ENCODE measurements at places on chromosomes 3 and 15.

- DNase-seq = no peak
Measured at GRCh38 chr15:63473999-63474809, 30.2 kb upstream of the USP3 start.

DNA sequence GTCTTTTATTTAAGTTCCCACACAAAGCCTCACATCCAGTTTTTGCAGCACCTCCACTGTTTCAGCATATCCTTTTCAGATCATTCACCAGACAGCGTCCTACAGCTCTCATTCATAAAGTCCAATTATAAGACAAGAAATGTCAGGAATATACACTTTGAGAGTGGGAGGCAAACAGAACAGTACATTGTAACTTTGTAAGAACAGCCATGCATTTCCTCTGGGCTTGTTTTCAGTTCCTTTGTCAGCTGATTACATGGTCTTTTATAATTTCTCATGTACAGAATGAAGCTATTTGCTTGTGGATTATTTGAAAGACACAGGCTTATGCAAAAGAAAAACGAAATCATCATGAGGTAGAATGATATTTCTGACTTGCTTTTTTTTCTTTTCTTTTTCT, 85.7 kb downstream of the SOX2 start:
- no peak for DNase-seq

DNA sequence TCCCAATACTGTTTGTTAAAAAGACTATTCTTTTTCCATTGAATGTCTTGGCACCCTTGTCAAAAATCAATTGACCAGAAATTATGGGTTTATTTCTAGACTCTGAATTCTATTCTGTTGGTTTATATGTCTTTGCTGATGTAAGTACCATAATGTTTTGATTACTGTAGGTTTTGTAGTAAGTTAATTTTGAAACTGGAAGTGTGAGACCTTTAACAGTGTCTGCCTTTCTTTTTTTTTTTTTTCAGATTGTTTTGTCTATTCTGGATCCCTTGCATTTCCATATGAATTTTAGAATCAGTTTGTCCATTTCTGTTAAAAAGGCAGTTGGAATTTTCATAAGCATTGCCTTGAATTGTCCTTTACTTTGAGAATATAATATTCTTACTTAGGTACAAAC, 13.6 kb downstream of the ATP2C1 start:
- no peak for DNase-seq

DNA sequence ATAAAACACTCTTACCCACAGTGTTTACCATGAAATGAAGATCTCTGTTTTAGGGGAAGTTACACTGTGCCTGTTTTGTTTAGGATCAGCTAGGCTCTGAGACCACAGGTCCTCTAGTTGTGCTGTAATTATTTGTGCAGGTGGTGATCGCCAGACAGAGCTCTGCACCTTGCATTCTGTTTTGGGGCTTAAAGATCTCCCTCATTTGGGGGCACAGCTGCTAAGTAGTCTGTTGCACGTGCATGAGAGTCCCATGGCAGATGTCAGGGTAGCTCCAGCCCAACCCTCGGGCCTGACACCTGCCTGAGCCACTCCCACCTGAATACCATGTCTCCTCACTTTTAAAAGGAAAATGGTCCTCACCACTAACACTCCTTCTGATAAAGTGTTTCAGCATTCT, 12.4 kb downstream of the C3orf20 start:
- no peak for DNase-seq

GRCh38 chr3:146072824-146073223, 88.2 kb downstream of the PLOD2 start:
- no peak for DNase-seq

GRCh38 chr3:99568663-99569335, 69.6 kb upstream of the COL8A1 start:
- no peak for DNase-seq

- DNase-seq = no peak
Measured at GRCh38 chr3:126082362-126083137, 1.4 kb downstream of the SLC41A3 start.

DNA sequence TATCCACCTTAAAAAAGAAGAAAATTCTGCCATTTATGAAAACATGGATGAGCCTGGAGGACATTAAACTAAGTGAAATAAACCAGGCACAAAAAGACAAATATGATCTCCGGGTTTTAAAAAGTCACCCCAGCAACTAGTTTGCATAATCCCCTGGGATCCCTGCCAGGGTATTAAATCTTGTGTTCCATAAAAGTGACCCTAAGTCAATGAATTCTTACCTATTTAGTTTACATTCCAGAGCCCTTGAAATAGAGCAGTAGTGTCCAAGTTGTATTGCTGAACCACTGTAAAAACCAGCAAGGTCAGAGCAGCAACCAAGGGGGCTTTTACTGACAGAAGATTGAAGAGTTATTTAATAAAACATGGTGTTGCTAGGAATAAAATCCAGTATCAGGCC, 716.8 kb upstream of the BCHE start:
- DNase-seq = no peak

DNA sequence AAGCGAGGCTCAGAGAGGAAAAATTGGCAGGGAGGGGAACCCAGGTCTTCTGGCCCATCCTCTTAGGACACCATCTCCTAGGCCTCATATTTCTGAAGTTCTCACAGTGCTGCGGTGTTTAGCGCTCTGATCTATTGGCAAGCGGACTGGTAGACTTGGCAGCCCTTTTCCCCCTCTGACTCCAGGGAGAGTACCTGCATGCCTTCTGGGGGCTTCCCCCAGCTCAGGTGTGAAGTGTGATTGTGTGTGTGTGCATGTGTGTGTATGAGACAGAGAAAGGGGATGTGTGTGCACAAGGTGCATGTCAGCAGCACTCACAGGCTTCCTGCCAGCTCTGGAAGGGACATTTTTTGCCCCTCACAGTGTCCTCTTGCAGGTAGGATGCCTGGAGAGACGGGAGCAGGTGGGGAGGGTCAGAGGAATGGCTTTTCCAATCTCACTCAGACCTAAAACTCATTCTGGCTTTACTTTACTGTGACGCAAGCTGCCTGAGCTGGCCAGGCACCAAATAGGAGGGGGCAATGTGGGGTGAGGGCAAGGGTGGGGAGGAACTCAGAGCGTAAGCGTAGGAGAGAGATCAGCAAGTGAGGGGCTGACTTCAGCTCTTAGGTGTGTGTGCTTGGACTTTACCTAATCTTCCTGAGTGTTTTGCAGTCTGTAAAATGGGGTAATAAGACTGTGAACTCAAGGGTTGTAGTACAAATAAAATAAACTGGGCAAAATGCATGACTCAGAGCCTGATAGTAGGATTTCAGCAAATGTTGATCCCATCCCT, 4.0 kb upstream of the IL17RE start:
- no peak for DNase-seq

GRCh38 chr3:152672320-152672649, 162.6 kb upstream of the P2RY1 start:
- no peak for DNase-seq

DNA sequence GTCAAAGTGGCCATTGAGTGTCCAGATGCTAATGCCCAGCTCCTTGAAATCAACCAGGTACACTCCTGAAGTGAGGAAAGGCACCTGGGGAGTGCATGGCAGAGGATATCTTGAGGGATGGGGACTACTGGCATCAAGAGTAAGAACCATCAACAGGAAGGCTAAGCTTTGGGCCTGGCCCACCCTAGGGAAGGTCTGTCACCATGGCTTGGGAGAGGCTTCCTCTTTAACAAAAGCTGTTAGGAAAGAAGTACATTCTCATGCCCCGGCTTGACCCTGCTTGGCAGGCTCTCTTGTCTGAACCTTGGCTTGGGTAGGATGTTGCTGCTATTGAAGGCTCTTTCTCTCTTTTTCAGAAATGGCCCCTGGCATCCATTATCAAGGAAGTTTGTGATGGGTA, 43.7 kb upstream of the TUBGCP5 start:
- DNase-seq = no peak

- no peak for DNase-seq
Measured at GRCh38 chr3:142027735-142028134, 121.6 kb downstream of the TFDP2 start.

- DNase-seq = no peak
Measured at GRCh38 chr15:61049934-61050333, 179.2 kb downstream of the RORA start.

DNA sequence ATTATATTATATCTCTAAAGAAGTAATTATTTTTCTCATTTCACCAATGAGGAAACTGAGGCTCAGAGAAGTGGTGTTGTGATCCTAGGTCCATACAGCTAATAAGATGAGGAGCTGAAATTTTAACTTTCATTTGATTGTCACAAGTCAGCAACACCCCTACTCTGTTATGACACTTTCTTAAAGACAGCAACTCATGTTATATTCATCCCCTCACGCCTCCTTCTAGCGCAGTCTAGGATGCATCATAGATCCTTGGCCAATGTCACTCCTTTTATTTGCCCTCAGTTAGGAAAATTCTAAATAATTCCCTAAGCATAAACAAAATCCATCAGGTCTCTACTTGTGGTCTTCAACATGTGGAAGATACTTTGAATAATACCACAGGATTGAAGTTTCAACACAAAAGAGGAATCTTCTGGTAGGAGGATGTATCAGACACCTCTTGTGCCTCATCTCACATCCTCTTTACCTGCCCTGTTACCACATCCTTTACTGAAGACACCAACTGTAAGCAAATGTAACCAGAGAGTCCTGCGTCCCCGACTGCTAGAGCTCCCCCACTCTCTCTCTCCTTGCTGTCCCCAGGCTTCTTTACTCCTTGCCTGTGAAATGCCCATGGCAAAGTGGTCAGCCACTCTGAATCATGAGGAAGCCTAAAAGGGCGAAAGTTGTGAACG, 53.7 kb downstream of the TRIM42 start:
- no peak for DNase-seq

GRCh38 chr3:124685481-124685880, 44.8 kb upstream of the UMPS start:
- DNase-seq = no peak

- DNase-seq = no peak
Measured at GRCh38 chr3:153980252-153980590, 141.0 kb upstream of the ARHGEF26 start.

DNA sequence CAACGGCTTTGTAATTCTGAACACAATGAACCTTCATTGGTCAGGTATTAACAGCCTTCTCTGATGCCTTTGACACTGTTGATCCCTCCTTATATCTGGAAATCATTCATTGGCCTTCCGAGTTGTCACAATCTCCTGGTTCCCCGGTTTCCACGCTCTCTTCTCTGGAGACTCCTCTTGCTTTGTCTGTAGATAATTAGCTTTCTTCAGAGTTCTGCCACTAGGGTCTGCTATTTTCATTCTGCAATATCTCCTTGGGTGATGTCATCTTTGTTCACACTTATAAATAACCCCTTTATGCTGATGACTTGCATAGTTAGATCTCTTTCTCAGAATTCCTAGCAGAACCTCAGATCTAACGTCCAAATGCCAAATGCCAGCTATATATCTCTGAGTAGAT, 583.8 kb upstream of the ZNF717 start:
- DNase-seq = no peak

DNA sequence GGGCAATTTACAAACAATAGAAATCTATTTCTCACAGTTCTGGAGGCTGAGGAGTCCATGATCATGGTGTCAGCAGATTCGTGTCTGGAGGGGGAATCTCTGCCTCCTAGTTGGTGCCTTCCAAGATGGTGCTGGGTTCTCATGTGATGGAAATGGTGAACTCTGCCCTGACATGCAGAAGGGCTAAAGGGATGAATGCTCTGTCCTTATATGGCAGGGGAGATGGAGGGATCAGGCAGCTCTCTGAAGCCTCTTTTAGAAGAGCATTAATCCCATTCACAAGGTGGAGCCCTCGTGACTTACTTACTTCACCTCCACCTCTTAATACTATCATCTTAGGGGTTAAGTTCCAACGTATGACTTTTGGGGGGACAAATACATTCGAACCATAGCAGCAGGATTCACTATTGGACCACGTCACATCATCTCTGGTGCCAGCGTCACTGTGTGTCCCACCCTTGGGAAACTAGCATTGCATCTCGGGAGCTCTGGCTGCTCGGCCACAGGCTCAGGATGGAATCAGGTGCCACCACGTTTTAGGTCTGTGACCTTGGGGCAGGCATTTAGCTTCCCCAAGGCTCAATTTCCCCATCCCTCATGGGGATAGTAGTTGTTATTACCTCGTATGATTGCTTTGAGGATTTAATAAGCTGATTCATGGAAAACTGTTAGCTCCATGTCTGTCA, 53.0 kb downstream of the SV2B start:
- DNase-seq = no peak

DNA sequence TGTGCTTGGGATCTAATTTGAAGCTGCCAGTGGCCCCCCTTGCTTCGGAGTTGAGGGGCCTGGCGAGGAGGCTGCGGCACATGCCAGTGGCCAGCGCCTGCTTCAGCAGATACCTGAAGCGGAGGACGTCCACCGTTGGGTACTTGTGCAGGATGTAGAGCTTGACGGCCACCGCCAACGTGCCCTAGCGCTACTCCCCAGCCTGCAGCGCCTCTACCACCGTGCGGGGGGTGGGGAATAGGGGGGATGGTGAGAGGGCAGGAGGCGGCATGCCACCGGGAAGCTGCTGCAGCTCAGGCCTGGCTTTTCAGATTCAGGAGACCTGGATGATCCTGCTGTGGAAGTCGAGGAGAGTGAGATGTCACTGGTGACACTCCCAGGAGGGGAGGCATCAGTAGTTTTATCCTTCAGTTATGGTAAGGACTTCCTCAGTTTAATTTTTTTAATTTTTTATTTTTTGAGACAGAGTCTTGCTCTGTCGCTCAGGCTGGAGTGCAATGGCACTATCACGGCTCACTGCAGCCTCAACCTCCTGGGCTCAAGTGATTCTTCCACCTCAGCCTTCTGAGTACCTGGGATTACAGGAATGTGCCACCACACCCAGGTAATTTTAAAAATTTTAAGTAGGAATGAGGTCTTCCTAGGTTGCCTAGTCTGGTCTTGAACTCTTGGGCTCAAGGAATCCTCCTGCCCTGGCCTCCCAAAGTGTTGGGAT, 150.6 kb upstream of the FRMD4B start:
- no peak for DNase-seq

DNA sequence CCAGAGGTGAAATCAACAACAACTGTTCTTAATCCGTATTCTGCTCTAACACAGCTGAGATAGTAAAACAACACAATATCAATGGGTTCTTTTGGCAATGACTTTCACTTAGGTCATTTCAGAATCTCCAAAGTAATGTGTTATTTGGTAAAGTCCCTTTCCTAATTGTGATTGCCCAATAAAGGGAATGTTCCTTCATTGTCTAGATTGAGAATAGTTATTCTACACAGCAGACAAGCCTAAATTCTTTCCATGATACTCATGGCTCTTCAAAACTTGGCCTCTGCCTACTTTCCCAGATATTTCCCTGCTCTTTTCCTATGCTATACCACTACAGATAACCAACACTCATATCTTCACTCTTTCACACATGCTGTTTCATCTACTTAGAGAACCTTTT, 219.8 kb downstream of the FMN1 start:
- no peak for DNase-seq

GRCh38 chr15:80735344-80735743, 40.2 kb downstream of the ABHD17C start:
- no peak for DNase-seq

- no peak for DNase-seq
Measured at GRCh38 chr3:87333393-87333892, 57.1 kb upstream of the POU1F1 start.

- DNase-seq = no peak
Measured at GRCh38 chr15:74129586-74130154, 716 bp upstream of the ISLR2 start.

- no peak for DNase-seq
Measured at GRCh38 chr3:14299767-14300166, 102.6 kb upstream of the SLC6A6 start.

- DNase-seq = no peak
Measured at GRCh38 chr3:71376911-71377310, 206.6 kb downstream of the FOXP1 start.
